ENCODE measurements at places on chromosomes 3 and 15.

GRCh38 chr3:94619643-94620042 is 556.8 kb downstream of the NSUN3 start:
- H3K4me1 ChIP-seq = no peaks in the 10 kb centered on the region
- DNase-seq = no peak
- H3K27ac ChIP-seq = no peak overlapping the region
- no peaks in the 10 kb centered on the region for H3K27me3 ChIP-seq
- no peak overlapping the region for H3K4me3 ChIP-seq

DNA sequence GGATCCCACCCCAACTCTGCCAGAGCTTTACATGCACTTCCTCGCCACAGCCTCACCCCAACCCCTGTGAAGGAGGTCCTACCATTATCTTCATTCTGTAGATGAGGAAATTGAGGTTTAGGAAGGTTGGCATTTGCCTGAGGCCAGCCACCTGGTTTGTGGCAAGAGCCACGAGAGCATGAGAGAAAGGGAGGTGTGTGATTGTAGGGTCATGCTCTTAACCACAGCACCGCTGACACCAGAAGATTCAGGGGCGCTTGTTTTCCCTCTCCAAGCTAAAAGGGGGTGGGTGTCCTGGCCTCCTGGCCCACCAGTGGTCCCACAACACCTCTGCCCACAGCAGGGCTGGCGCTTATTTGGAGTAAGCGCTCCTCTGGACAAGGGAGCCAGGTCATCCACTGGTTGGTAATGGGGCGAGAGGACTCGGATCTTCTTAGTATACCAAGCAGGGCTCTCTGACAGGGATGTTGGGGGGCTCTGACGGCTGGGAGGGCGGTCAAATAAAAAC is 691 bp downstream of the RHCG start:
- DNase-seq = no peak
- no peaks in the 10 kb centered on the region for H3K4me1 ChIP-seq

GRCh38 chr15:56249092-56249491 is 5.4 kb upstream of the RFX7 start:
- H3K27me3 ChIP-seq = no peaks in the 10 kb centered on the region
- H3K27ac ChIP-seq = no peak overlapping the region
- H3K36me3 ChIP-seq = no peaks in the 10 kb centered on the region
- no peak overlapping the region for H3K4me3 ChIP-seq

DNA sequence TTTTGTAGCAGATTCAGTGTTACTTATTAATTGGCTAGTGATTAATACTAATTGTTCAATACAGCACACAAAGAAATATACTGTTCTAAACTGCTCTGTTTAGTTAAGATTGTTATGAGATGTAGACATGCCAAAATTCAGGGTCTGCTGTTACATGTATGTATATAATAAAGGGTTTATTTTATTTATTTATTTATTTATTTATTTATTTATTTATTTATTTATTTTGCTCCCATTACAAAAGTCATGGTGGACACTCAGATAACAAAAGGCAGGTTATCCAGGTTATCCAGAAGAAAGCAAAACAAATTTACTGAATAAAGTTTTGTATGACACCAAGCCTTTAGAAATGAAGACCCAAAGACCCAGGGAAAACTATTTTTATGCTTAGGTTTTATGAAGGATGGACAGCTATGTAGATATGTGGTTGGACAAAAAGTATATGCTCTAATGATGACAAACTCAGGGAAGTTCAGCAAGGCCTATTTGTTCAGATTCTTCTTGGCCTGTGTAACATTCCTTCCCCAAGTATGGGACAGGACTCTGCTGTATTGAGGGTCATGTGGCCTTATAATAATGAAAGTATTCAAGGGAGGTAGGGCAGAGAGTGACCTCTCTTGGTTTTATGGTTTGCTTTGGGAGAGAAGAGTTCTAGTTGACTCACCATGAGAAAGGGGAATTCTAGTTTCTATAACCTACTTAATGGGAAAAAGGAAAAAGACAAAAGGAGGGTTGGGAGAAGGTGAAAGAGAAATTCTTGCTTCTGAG is 1056.8 kb downstream of the ROBO2 start:
- no peaks in the 10 kb centered on the region for H3K36me3 ChIP-seq
- H3K27me3 ChIP-seq = no peaks in the 10 kb centered on the region
- no peak overlapping the region for H3K27ac ChIP-seq
- no peaks in the 10 kb centered on the region for H3K4me1 ChIP-seq
- no peak overlapping the region for H3K4me3 ChIP-seq

- peaks cover 3% of the 10 kb centered on the region for H3K4me1 ChIP-seq
- no peaks in the 10 kb centered on the region for H3K36me3 ChIP-seq
- H3K27ac ChIP-seq = no peak overlapping the region
- DNase-seq = no peak
- no peaks in the 10 kb centered on the region for H3K27me3 ChIP-seq
- no peak overlapping the region for H3K4me3 ChIP-seq
Observed at GRCh38 chr3:195550723-195551122, 7.6 kb upstream of the PPP1R2 start.

DNA sequence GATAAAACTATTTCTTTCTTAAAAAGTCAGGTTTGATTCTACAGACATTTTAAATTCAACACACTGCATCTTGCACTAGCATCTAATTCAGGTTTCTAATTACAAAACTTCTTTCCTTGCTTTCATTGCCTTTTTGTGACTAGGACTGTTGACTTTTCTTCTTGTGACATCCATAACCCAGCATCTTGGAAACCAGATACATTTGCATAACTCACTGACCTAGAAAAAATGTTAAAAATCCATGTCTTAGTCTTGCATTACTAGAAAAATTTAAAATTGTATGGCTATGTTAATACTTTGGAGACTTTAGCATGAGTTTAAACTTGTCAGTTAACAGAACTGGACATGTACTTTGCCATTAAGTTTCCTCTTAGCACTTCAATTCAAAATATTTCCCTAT is 72.7 kb downstream of the DTWD1 start:
- no peaks in the 10 kb centered on the region for H3K36me3 ChIP-seq
- no peak overlapping the region for H3K27ac ChIP-seq
- no peaks in the 10 kb centered on the region for H3K4me1 ChIP-seq
- no peak for DNase-seq
- no peak overlapping the region for H3K4me3 ChIP-seq
- H3K27me3 ChIP-seq = no peaks in the 10 kb centered on the region

- no peak for DNase-seq
- no peak overlapping the region for H3K4me3 ChIP-seq
- peaks cover 4% of the 10 kb centered on the region for H3K27me3 ChIP-seq
- no peaks in the 10 kb centered on the region for H3K36me3 ChIP-seq
Observed at GRCh38 chr3:47573190-47574172, 5.2 kb downstream of the CSPG5 start.

DNA sequence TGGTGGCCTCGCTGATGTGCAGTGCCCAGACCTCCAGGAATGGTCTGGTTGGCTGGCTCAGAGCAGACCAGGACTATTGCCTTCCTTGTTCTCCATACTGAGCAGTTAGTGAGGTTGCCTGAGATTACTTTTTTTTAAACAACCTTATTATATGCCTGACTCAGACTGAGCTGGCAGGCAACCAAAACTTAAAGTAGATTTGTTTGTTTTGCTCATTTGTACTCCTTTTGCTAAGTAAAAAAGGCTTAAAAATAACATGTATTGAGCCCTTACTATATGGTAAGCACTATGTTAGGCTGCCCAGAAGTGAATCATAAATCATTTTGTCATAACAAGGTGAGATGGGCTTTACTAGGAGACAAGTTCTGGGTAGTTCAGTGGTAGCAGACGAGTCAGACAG is 92.4 kb downstream of the GHSR start:
- no peak for DNase-seq
- H3K27ac ChIP-seq = peak overlapping the region; percentile 61
- H3K4me3 ChIP-seq = no peak overlapping the region
- H3K36me3 ChIP-seq = peaks cover 10% of the 10 kb centered on the region
- H3K27me3 ChIP-seq = no peaks in the 10 kb centered on the region

- H3K27me3 ChIP-seq = no peaks in the 10 kb centered on the region
- H3K36me3 ChIP-seq = no peaks in the 10 kb centered on the region
- DNase-seq = no peak
- H3K27ac ChIP-seq = no peak overlapping the region
Observed at GRCh38 chr3:64939747-64940450, 252.1 kb upstream of the ADAMTS9 start.

DNA sequence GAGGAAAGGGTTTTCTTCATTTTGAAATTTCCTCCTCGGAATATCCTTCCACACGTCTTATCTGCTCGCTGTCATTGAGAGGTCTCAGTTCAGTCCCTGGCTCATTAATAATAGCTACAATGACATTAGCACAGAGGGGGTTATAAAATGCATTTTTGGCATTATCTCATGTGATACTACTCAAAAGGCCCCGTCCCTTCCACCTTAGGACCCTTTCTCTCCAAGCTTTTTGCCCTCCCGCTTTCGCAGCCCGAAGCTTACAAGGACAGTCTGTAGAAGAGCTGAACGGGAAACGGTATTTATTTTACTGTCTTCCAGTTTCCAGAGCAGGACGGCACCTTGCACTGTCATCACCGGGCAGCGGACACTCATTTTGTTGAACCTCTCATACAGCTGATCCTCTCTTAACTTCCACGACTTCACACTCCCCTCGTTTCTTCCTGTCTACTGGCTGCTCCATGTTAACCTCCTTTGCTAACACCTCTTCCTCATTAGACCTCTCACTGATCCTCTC is 5.6 kb upstream of the PLEKHO2 start:
- peaks cover 8% of the 10 kb centered on the region for H3K4me1 ChIP-seq
- H3K36me3 ChIP-seq = no peaks in the 10 kb centered on the region
- no peaks in the 10 kb centered on the region for H3K27me3 ChIP-seq
- H3K27ac ChIP-seq = peak overlapping the region; percentile 13

- no peak for DNase-seq
- H3K4me1 ChIP-seq = no peaks in the 10 kb centered on the region
- H3K27ac ChIP-seq = no peak overlapping the region
- H3K36me3 ChIP-seq = no peaks in the 10 kb centered on the region
Observed at GRCh38 chr3:10912786-10913185, 79.8 kb upstream of the SLC6A1 start.

DNA sequence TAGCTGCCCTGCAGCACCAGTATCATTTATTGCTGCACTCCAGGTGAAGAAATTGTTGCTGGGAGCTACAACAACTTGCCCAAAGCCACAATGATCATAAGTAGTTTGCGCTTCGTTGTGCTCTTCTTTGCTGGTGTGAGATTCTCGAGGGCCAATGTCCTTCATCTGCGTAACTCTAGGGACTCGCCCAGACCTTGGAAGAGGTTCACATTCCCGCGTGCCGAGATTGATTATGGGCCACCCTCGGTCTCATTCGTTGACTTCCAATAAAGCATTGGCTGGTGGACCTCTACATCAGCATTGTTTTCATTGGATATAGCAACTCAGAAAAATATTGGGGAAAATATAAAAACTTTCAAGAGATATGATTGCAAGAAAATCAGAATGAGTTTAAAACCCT is 423 bp upstream of the PHLDB2 start:
- DNase-seq = no peak
- no peaks in the 10 kb centered on the region for H3K4me1 ChIP-seq
- no peaks in the 10 kb centered on the region for H3K27me3 ChIP-seq
- peak overlapping the region; percentile 66 for H3K4me3 ChIP-seq
- no peaks in the 10 kb centered on the region for H3K36me3 ChIP-seq

DNA sequence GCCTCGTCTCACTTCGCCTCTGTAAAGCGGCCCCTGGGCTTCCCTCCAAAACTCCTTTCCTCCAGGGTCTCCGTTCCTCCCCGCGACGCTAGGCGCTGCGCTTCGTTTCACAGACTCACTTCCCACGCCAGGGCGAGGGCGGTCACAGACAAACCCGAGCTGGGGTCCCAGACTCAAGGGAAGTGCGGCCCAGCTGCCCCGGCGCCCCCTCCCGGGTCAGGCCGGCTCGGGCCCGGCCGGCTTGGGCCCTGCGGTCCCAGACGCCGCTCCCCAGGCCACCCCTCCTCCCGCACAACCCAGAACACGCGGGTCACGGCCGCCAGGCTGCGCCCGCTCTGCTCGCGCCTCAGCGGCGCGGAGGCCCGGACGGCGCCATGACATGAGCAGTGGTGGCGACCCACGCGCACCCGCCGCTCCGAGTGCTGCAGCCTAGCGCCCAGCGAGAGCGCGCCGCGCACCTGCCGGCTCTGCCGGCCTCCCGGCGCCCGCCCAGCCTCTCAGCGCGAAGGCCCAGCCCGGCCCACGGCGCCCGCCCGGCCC is 547 bp downstream of the NUP210 start:
- no peaks in the 10 kb centered on the region for H3K4me1 ChIP-seq
- no peaks in the 10 kb centered on the region for H3K36me3 ChIP-seq
- peak; percentile 52 for DNase-seq
- peak overlapping the region; percentile 32 for H3K27ac ChIP-seq
- H3K4me3 ChIP-seq = peak overlapping the region; percentile 61

DNA sequence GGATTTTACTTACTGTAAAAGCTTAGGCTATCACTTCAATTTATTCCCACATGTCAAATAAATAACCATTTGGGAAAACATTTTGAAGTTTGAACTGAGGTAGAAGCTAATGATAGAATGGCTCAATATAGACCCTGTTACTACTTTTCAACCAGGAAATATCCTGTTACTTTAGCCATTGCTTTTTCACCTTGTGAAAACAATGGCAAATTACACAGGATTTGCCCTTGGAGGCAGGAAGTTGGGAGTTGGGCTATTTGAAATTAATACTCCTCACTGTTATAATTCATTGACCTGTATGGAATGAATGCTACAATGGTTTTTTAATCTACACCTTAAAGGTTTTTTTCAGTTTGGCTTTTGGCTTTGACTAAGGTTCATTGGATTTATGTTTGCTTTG is 98.1 kb upstream of the UBE2E2 start:
- no peak overlapping the region for H3K27ac ChIP-seq
- H3K4me3 ChIP-seq = no peak overlapping the region
- no peaks in the 10 kb centered on the region for H3K4me1 ChIP-seq
- DNase-seq = no peak
- H3K36me3 ChIP-seq = no peaks in the 10 kb centered on the region

DNA sequence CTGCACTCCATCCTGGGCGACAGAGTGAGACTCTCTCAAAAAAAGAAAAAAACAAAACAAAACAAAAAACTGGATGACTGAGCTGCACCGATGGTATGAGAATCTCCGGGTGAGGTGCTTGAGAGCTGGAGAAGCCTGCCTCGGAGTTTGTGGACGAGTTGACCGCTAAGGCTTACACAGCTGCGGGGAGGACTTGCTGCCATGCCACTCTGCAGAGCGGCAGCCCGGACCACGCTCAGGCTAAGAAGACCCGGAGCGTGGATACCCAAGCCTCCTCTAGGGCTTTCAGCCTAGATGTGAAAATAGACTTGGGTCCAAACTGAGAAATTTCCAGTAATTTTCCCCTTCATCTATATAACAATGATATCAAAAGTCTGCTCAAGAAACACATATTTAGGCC is 16.0 kb downstream of the NRROS start:
- no peak for DNase-seq
- H3K27ac ChIP-seq = no peak overlapping the region
- H3K27me3 ChIP-seq = no peaks in the 10 kb centered on the region
- no peaks in the 10 kb centered on the region for H3K36me3 ChIP-seq
- H3K4me3 ChIP-seq = no peak overlapping the region

- H3K27ac ChIP-seq = no peak overlapping the region
- DNase-seq = no peak
- no peak overlapping the region for H3K4me3 ChIP-seq
- H3K27me3 ChIP-seq = no peaks in the 10 kb centered on the region
- no peaks in the 10 kb centered on the region for H3K4me1 ChIP-seq
Observed at GRCh38 chr3:114958930-114959329, 188.2 kb downstream of the ZBTB20 start.

GRCh38 chr3:190865419-190865818 is 2.9 kb upstream of the GMNC start:
- H3K36me3 ChIP-seq = no peaks in the 10 kb centered on the region
- H3K4me1 ChIP-seq = no peaks in the 10 kb centered on the region
- no peak overlapping the region for H3K4me3 ChIP-seq
- H3K27ac ChIP-seq = peak overlapping the region; percentile 8
- H3K27me3 ChIP-seq = no peaks in the 10 kb centered on the region

Data from kidney (tissue), 22 donors.